Natural killer cell treated with Interleukin-12 subunit alpha and Interleukin-12 subunit beta and Interleukin-15 and Interleukin-18, amount 100 ng/mL, for 72 hours (primary cell): ENCODE measurements at places on chromosomes 2 and 18.

DNA sequence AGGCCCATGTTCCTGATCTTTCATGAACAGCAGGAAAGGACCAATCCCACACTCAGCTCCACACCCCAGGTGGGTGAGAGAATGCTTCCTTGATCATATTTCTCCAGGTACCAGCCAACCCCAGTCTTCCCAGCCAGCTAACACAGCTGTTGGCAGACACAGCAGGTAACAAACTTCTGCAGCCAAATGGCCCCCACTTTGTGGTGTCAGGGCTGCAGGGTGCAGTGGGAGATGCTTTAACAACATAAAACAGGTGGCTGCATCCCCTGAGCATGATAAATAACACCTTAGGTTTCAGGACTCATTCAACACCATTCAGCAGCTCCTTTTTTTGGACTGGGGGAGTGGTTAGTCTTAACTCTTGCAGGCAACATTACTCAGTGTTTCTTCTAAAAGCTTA, 76.7 kb upstream of the ACAA2 start:
- DNase-seq, result no peak

DNA sequence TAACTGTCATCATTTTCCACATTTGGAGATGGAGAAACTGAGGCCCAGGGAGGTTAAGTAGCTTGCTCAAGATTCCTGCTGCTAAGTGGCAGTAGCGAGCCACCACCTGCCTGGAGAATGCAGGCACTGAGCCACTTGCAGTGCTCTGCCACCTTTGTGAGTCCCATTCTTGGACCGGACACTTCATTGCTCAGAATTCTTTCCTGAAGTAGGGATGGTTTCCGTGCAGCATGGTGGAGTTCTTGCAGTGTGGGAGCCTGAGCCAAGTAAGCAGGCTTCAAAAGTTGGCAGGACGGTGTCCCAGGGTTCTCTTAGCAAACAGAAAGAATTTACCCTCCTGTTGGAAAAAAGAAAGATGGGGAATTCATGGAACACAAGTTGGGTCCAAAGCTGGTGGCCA, 115.0 kb upstream of the MMADHC start:
- DNase-seq, result no peak

DNA sequence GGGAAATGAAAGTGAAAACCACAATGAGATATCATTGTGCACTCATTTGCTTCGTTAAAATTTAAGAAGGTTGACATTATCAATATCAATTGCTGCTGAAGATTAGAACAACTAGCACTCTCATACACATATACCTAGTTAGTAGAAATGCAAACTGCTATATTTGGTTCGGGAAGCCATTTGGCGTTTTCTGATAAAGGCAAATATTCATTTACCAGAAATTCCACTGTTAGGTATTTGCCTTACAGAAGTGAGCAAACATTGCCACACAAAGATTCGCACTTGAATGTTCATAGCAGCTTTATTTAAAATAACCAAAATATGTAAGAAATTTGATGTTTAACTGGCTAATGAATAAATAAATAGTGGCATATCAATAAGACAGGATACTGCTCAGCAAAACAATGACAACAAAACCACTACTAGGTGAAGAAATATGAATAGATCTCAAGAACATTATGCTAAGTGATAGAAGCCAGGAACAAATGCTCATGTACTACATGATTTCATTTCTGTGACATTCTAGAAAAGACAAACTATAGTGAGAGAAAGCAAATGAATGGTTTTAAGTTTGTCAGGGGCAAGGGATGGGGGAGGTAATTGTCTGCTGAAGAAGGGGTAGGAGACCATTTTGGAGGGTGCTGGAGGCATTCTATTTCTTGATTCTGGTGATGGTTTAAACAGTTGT, 387.8 kb downstream of the PTH2R start:
- no peak for DNase-seq

DNA sequence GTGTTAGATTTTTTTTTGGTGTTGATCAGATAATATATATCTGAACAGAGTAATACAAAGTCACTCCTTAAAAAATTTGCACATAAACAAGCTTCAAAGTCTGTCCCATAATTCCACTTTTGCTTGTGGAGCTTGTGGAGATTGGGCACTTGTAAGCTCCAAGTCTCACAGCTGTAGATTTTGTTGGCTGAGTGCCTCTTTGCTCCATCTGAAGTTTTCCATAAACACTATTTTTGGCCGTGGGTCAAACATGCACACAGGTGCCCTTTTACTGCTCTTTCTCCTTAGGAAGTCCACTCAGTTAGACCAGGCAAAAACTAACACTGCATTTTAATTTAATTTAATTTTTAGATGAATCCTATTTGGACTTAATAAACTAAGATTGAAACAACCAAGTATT, 3.6 kb upstream of the KCNJ13 start:
- DNase-seq, result no peak

DNA sequence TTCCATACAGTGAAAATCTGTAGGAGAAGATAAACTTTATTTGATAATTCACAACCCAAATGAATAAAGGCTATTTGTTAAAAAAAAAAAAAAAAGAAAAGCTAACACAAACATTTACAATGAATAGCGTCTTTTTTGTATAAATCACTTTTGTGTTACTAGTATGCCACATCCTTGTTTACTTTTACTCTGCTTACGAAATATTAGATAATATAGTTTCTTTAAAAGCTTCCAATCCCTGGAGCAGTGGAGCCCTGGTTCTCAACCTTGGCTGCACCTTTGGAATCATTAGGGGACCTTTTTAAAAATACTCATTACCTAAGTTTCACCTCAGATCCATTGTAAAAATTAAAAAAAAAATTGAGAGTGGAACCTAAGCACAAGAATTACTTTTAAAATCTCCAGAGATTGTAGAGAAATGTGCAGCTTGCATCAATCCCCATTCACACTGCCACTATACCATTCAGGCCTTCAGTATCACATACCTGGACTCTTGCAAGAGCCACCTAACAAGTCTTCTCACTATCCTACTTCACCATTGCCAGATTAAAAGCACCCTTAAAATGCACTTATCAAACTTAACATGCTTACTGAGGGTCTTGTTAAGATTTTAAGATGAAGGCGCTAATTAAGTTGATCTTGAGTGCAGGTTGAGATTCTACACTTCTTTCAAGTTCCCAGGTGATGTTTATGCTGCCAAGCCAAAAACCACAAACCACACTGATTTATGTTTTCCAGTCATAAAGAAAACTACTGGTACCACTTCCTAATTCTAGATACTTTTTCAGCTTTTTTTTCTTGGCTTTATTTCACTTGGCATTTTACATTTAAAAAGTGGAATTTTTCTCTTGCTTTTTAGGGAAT, 59.7 kb upstream of the ZC3H15 start:
- DNase-seq, result no peak

- no peak for DNase-seq
Measured at GRCh38 chr2:150473767-150474166, 13.7 kb downstream of the RND3 start.

- DNase-seq, result no peak
Measured at GRCh38 chr2:101341901-101342624, 33.6 kb upstream of the RNF149 start.

GRCh38 chr2:234322766-234323465, 174.0 kb downstream of the ARL4C start:
- DNase-seq, result no peak

GRCh38 chr2:46101557-46102220, 195.5 kb upstream of the EPAS1 start:
- DNase-seq, result no peak

DNA sequence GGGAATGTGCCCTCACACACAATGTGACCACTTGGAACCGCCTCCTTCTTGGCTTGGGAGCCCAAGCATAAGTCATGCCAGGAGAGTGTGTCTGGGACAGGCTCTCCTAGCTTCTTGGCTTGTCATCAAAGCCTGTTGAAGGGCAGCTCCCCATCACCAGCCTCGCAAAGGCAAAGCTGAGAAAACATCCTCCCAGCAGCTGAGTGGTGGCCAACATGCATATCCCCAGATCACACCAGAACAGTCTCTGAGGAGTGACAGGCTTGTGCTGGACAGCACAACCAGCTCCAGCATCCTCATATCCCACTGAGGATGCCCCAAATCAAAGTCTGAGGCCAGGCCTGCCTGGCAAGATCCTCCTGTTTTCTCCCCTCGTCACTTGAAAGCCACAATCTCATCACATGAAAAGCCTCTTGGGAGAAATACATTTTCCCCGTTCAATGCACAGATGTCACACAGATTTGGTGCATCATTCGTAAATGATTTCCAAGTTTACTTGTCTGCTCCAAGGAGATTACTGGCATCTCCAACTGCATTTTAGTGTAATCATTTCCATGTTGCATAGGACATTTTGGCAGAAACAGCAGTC, 269.3 kb downstream of the TTC32 start:
- DNase-seq, result no peak

GRCh38 chr2:239309398-239310245, 91.2 kb downstream of the HDAC4 start:
- DNase-seq, result no peak

- DNase-seq, result no peak
Measured at GRCh38 chr2:123179526-123179925, 845.6 kb upstream of the CNTNAP5 start.

DNA sequence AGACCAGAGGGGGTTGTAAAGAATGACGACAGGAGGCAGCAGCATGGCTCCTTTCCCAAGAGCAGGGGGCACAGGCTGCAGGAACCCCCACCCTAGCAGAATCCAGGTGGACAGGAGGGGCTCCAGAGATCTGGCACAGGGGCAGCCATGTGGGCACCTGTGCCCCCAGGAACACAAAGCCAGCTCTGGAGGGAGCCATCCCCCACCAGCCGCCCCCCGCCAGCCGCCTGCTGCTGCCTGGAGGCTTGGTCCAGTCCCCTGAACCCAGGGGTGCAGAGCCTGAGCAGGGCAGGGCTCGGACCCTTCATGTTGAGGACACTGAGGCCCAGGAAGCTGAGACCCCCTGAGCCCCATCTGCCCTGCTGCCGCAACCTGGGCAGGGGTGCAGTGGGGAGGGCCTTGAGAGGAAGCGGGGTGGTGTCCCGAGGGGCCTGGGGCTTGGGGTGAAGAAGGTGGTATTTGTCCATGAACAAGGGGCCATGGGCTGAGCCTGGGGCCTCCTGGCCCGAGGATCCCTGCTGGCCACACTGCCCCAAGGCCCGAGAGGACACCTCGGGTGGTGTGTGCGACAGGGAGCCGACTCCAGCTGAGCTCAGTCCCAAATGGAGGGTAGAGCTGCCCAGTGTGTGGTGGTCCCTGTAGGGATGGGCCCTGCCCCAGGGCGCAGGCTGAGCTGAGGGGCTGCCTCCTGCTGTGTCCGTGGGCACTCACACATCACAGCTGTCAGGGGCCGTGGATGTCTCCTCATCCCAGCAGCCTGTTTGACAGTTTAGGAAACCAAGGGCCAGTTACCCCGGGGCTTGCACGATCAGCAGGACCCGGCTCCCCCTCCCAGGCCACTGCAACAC, 39.8 kb upstream of the SNED1 start:
- DNase-seq, result peak; percentile 31

DNA sequence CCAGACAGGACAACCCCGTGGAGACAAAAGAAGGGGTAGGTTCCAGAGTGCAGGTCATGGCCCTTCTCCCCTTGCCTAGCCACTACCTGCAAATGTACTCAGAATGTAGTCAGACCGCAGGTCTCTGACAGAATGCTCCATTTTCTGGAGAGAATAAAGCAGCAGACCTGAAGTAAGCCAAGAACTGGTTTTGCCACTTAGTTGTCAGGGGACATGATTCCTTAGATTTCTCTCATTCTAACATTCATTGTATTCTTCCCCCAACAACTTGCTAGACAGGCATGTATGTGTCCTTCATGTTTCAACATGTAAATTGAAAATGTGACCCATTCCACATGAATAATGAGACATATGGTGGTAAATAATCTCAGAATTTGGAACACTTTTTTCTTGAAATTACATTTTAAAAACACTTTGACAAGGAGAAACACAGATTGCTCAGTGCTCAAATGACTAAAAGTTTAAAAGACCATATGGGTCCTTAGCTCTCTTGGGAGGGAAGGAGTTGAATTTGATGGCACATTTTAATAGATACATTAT, 142.4 kb downstream of the CCBE1 start:
- no peak for DNase-seq

- no peak for DNase-seq
Measured at GRCh38 chr2:229752970-229753729, 38.8 kb upstream of the DNER start.

DNA sequence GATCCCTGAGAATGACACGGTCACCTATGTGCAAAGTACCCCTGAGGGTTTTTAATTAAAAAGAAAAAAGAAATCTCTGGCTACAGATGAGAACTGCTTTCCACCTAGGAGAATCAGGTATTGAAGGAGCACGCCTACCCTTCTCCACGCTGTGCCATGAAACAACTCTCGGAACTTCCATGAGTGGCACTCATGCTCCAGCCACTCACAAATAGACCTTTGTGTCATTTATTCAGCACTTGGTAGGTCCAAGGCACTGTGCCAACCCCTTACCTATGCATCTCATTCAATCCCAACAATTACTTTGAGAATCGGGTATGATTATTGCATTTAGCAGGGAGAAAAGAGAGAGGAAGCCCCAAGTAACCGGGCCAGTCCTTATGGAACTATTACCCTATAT, 44.9 kb upstream of the TTC39C start:
- DNase-seq, result no peak

DNA sequence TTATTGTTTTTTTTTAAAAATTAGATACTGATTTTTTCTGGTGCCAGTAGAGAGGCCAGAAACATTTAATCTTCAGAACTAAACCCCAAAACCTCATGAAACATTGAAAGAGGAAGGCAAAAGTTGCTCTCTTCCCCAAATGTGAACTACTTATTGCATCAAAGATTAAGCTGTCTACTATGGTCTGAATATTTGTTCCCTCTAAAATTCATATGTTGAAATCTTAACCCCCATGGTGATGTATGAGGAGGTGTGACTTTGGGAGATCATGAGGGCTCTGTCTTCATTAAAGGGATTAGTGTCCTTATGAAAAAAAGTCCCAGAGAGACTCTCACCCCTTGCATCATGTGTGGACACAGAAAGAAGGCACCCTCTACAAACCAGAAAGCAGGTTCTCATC, 28.2 kb upstream of the SLC8A1 start:
- DNase-seq, result no peak

DNA sequence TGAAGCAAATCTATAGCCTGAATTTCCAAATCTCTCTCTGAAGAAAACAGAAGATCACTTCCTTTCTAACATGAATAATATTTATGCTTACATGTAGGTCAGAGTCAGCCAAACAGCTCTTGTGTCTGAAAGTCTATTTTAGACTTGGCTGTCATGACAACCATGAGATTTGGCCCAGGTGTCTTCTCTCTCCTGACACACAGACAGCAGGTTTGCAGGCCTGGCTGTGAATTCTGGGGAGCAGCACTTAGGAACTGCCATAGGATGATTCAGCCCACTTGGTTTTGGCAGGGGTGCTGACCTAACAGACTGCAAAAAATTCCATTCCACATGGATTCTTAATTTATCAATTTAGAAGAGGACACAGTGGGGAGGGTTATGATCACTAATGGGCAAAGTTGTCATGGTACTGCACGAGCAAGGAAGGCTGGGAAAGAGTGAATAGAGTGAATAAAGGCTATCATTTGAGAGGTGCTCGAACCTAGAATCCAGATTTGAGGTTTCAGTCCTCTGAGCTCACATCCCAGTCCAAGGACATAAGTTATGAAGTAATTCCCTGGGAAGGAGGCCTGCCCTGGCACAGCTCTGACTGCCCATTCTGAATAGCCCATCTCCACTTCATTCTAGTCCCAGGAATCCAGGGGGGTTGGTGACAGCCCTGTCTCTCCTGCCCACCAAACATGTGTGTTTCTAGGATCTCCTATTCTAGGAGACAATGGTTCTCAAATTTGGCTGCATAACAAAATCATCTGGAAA, 453.9 kb upstream of the TRIB2 start:
- no peak for DNase-seq

GRCh38 chr2:67645280-67646138, 248.4 kb downstream of the ETAA1 start:
- DNase-seq, result no peak

- DNase-seq, result no peak
Measured at GRCh38 chr18:22872900-22873537, 60.1 kb upstream of the RBBP8 start.
